ENCODE measurements at places on chromosomes 13 and 19.
A peak's percentile ranks its signal among the peaks of the same experiment; 100 is the strongest.

DNA sequence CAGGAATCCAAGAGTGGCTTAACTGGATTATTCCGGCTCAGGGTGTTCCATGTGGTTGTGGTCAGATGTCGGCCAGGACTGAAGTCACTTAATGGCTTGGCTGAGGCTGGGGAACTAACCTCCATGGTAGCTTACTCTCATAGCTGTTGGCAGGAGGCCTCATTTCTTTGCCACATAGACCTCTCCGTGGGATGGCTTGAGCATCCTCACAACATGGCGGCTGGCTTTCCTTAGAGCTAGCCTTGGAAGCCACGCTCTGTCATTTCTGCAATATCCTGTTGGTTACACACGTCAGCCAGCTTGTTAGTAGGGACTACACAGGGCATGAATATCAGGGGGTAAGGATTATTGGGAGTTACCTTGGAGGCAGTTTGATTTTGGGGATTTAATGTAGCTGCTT, 5.1 kb downstream of the CRX start:
- DNase-seq: no peak

GRCh38 chr19:54660306-54660705, 2.5 kb upstream of the LILRB4 start:
- DNase-seq: no peak

DNA sequence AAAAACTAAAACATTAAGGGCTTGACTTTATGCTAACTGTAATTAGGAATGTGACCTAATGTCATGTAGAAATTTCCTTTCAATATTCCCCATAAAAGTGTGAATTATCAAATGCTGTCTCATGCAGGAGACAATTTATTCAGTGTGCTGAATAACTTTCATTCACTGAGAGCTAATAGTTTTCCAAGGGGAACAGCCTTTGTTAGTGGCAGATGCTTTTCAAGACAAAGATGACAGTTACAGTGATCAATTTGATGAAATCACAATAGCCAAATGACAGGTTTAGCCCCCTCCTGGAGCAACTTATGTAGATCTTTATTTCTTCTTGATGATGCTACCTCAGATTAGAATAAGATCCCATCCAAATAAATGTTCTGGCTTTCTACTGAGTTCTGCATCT, 275.5 kb downstream of the ITGBL1 start:
- DNase-seq: no peak

GRCh38 chr13:102587916-102588315, 8.9 kb upstream of the TPP2 start:
- no peak for DNase-seq

DNA sequence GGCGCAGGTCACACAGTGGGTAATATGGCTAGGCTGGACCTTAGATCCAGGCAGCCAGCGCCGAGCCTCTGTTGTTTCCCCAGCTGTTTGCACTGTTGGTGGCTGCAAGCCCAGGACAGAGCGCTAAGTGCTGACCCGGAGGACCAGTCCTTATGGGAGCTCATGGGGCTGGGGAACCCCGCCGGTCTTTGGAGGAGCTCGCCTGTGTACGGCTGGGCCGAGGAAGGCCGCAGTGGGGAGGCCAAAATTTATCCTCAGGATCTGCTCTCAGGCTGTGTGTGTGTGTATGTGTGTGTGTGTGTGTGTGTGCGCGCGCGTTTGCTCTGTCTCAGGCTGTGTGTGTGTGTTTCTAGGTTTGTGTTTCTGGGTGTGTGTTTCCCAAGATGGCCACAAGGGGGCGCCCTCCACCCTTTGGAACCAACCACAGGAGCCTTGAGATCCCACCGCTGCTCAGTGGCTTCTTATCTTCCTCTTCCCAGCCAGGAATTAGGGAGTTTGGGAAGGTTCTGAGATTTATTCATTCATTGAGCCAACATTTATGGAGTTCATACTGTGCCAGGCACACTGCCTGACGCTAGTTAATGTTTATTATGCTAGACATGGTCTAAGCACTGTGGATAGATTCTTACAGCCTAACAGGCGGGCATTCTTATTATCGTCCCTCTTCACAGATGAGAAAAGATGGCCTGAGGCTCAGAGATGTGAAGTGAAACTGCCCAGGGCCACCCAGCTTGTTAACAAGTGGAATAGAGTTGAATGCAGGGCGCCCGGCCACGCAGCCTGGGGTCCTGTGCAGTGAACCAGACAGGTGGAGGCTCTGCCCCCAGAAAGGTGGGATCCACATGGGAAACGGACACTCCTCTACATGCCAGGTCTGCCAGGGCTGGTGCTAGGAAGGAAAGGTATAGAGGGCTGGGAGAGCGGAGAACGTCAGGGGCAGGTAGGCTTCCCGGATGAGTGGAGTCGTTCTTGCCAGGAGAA, 13.0 kb downstream of the PGLYRP1 start:
- peak; percentile 69 for DNase-seq

DNA sequence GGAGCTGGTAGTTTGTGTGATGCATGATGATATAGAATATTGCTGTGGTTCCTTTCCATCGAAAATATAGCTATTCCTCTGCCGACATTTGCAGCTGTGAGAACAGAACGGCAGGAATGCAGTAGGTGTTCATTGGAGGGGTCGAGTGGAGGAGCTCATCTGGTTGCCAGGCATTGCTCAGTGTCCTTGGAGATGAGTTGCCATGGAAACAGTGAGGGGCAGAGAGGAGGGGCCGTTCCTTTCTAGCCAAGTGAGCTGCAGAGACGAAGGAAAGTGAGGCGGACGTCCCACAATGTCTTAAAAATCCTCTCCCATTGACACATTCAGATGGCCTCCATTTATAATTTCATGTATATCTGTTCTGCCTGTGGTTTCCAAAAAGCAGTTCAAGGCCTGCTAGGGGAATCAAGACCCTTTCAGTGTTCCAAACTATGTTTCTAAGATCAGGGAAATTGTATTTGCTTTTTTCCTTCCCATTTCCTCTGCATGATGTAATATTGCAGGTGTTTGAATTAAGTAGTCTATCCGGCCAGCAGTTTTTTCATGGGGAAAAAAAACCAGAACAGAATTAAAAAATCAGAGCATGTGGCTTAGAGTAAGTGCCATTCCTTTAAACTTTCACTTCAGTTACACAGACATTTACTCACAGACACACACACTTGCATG, 41.2 kb upstream of the ZNF835 start:
- DNase-seq: no peak

DNA sequence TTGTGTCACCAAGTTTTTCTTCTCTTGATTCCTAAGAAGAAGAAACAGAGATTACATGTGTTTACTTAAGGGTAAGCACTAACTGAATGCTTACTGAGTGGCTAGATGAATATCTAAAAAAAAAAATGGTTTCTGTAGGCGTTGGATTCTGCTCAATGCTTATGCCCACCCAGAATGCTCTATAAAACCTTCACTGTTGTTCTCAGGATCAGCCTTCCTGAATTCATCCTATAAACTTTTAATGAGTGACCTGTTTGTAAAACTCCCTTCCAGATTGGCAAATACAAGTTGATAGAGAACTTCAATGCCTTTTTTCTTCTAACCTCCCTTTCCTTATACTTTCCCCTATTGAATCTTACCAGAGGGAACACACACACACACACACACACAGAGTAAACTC, 90.2 kb downstream of the NDFIP2 start:
- no peak for DNase-seq

DNA sequence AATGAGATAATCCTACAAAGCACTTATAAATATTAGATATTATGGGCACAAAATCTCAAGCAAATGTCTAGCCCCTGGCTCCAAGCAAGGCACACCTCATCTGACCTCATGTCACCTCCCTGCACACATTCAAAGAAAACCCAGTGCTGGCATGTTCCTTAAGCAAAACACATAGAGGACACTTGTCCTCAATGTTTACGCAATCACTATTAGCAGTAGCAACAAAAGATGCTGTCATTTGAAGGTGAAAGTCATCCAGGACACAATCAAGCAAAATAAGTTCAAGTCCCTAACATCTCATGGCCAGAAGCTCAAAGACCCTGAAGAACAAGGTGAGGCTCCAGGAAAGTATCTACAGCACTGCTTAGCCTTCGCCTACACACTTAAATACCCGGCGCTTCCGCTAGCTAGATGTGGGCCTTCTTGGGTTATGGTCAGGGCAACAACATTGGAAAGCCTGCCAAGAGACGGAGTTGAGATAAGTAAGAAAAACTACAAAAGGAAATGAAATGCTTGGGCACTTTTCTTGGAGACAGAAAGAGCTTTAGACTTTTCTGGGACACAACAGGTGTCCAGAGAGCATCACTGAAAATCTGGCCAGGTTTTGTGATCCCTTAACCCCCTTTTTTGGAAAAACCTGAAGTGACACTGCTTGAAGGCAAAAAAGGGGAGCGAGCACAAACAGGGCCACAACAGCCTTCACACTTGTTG, 85.7 kb downstream of the FOXO1 start:
- no peak for DNase-seq

DNA sequence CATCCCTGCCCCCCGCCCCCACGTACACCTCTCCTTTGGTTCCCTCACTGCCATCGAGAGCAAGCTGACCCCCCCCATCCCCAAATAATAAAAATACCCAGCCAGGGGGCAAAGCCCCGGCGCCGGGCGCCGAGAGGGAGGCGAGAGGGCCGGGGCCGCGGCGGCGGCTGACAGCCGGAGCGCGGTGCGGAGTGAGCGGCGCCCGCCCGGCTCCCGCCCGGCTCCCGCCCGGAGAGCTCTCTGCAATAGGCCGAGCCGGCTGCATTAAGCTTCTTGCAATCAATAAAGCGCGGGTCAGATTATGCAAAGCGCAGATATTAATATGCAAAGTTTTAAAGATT, 40.9 kb downstream of the DEDD2 start:
- DNase-seq: no peak

GRCh38 chr13:90640976-90641375, 706.5 kb upstream of the MIR17HG start:
- no peak for DNase-seq

DNA sequence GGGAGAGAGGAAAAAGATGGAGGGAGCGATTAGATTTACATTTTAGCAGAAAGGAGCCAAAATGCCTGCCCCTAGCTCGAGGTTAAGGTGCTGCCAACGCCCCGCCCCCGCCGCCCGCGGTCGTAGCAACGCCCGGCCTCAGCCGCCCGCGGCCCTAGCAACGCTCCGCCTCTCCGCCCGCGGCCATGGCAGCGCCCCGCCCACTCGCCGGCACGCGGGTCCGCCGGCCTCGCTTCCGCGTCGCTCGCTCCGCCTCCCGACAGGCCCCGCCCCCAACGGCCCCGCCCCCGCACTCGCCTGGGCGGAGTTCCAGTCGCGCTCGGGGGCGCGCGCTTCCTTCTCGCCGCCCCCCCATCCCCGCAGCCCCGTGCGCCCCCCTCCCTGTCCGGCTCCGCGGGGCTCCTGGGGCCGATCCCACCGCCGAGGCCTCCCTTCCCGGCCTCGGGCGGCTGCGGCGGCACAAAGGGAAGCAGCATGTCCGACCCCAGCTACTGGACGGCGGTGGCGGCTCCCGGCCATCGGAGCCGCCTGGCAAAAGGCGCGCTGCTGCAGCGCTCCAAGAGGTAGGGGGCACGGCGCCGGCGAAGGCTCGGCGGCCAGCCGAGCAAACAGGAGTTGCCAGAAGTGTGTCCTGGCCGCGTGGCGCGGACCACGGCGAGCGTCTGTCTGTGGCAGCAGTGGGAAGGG, 20.3 kb downstream of the MAST3 start:
- DNase-seq: peak; percentile 95

GRCh38 chr13:35479038-35479492, 2.6 kb upstream of the MAB21L1 start:
- DNase-seq: no peak

GRCh38 chr19:16223746-16224145, 26.0 kb downstream of the AP1M1 start:
- no peak for DNase-seq

DNA sequence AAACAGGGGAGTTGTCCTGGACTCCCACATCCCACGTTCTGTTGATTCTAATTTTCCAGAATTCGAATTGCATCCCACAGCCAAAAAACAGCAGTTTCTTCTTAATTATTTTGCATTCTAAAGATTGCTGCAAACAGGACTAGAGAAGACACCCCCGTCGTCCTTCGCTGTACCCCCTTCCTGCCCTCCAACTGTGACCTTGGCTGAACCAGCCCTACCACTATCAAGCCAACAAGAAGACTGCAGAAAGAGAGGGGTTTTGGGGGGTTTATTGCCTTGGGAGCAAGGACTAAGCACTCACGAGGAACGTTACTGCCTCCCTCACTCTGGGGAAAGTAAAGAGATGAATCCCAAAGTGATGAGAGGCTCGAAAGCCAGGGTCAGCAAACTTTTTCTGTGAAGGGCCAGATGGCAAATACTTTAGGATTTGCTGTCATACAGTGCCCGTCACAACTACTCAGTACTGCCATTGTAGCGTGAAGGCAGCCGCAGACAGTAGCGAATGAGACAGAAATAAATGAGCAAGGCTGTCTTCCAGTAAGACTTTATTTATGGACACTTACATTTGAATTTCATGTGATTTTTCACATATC, 32.5 kb upstream of the KATNAL1 start:
- no peak for DNase-seq

DNA sequence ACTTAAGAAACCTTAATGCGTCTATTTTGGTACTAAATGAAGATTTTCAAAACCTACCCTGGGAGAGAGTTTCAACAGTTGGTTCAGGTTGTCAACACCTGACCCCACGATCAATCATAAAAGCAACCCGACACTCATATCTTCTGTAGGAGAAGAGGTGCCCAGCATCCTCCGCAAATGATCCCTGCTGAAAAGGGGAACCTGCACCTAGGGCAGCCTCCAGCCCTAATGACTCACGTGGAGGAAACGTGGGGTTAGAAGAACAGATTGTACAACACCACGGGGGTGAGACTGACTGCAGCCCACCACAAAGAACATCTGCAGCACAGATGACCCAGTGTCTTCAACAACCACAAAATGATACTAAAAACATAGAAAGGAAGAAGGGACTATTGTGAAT, 116.3 kb downstream of the RAB20 start:
- DNase-seq: no peak

- no peak for DNase-seq
These were observed 11.6 kb upstream of the ZNF431 start for GRCh38 chr19:21130097-21130775.

- peak; percentile 71 for DNase-seq
These were observed 43.1 kb downstream of the CEBPG start for GRCh38 chr19:33416307-33417215.

DNA sequence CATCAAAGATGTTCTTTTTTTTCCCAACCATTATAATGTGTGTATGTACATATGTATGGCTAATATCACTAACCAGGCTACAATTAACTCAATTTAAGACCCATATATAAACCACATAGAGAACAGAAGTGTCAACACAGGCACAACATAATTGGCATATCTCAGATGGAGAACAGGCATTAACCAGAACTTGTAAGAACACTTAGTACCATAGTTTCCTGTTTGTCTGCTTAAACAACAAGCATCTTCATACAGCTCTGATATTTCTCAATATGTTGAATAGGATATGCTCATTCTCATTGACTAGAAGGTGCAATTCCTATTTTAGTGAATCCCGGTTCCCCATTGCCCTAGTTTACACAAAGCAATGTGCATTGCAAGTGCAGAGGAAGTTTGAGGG, 116.9 kb upstream of the EDNRB start:
- no peak for DNase-seq

- DNase-seq: no peak
These were observed 765.2 kb downstream of the SLITRK1 start for GRCh38 chr13:83117046-83117445.

- DNase-seq: no peak
These were observed 16.3 kb downstream of the PBX4 start for GRCh38 chr19:19602136-19602712.

- no peak for DNase-seq
These were observed 15.1 kb downstream of the CC2D1A start for GRCh38 chr19:13920940-13921747.

- no peak for DNase-seq
These were observed 97.7 kb downstream of the TEX29 start for GRCh38 chr13:111418101-111418500.

All from transverse colon (tissue), 4 donors.